ENCODE measurements at places on chromosomes 7 and 10. TPM values are rescaled to one million over a fixed set of nuclear protein-coding genes. Genes with fewer than 3 reads are reported as not detected.

DNA sequence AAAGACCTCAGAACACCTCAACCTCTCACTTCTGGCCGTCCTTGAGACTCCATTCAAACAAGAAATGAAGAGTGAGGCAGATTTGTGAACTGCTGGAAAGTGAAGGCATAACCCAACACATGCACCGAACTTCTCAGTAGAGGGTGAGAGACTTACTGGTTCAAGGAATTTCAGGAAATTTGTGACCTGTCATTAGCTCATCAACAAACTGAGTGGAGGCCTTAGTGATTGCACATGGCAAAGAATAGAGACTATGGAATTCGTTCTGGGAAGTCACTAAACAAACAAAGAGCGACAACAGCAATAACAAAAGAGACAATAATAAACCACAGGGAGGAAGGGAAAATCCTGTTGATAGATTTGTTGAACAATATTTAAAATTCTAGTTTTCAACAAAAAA is 125.0 kb upstream of the AKR1E2 start:
- no peak for DNase-seq

GPER1 gene
- 2.3 TPM for total RNA-seq

UCN3 gene
- not detected for total RNA-seq

DNA sequence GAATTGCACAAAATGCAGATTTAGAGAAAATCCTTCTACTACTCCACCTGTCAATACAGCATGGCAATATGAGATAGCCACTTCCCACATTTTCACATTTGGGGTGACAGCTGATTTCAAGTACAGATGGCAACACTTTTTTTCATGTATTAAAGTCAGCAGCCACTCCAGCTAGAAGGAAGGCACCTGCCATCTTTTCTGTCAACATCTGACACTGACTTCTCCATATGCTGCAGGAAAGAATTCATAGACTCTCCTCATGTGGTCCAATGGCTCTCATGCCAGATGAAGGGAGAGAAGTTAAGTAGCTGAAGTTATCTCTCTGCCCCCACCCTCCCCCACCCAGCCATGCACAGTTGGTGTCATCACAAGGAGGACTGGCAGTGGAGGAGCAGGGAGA is 912.0 kb downstream of the SORCS1 start:
- no peak for DNase-seq

- DNase-seq = no peak
These were observed 774.1 kb upstream of the IGFBP3 start for GRCh38 chr7:46695051-46695708.

GRCh38 chr10:74213571-74214162 is 62.6 kb downstream of the ADK start:
- DNase-seq = peak; percentile 58

TWIST1 gene
- total RNA-seq = not detected

DNA sequence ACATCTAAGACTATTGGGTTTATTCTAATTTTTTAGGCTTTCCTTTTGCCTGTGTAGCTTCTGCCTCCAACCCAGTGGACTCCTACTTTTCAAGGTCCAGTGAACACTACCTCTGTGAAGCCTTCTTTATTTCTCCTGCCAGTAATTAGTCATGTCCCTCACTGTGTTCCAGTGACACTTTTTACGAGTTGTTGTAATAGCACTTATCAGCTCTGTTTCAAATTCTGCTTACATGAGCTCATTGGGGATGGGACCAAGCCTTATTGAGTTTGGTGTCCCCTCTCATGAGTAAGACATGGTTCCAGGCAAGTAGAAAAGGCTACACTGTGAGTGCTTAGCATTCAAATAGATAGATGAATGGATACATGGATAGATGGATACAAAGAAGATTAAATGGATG is 184.6 kb downstream of the HIBADH start:
- no peak for DNase-seq

DNA sequence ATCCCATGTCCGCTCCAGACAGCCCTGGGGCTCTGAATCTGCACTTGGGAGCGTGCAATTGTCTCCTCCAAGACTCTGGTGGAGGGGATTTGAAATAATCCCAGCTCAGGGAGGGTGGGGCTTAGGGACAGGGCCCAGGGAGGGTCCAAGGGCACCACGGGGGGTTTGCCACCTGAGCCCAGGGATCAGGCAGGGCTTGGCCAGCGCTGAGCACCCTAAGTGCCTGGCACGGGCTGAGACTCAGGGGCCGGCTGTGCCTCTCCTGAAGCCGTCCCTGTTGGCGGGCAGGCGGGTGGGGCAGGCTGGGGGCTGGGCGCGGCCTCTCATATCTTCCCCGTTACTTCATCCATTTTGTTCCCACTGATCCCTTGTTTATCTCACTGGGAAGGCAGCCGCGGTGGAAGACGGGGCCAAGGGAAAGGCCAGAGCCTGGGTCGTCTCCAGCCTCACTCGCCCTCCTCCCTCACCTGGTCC is 41.8 kb upstream of the ELN start:
- DNase-seq = no peak

GRCh38 chr7:139943401-139943800 is 114.3 kb downstream of the TBXAS1 start:
- no peak for DNase-seq

- DNase-seq = no peak
These were observed 138.1 kb downstream of the GNAI1 start for GRCh38 chr7:80272560-80273239.

All from NCI-H460 (cell line).